ENCODE measurements at places on chromosomes 2 and 18.

- DNase-seq = no peak
These were observed 201.2 kb downstream of the CDCA7 start for GRCh38 chr2:173555833-173556232.

DNA sequence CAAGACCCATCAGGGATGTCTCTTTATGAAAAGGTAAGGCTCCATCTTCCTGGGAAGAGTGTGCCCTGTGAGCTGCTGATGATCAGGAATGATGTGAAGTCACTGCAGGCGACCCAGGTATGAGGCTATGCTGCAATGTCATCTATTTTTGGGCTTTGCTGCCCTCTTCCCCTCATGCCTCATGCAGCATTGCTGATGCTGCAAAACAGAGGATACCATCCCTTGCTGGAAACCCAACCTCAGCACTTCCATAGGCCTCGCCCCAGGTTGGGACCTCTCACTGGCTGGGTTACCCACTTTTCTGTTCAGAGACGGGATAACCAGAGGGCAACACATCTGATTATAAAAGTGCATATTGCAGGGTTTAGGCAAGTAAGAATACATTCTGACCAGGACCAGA lies 255.8 kb downstream of the L3MBTL4 start:
- DNase-seq = no peak

DNA sequence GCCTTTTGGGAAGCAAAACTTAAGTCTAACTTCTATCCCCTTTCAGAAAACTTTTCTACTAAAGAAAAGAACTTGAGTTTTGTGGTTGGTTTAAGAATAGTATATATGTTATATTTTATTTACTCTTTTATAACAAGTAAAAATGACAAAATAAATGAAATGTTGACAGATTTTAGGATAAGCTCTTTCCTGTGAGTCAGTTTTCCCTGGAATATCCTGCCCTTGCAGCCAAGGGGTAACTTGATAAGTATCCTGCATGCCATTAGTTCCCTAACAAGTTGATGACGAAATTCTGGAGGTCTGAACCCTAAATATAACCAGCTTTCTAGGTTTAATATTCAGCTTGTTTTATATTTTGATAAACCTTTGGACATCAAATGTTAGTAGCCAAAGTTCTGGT lies 7.3 kb upstream of the HTR2B start:
- no peak for DNase-seq

GRCh38 chr18:48979944-48980890 lies 29.5 kb upstream of the SMAD7 start:
- no peak for DNase-seq

- no peak for DNase-seq
These were observed 250.7 kb downstream of the SATB2 start for GRCh38 chr2:199207011-199207410.

DNA sequence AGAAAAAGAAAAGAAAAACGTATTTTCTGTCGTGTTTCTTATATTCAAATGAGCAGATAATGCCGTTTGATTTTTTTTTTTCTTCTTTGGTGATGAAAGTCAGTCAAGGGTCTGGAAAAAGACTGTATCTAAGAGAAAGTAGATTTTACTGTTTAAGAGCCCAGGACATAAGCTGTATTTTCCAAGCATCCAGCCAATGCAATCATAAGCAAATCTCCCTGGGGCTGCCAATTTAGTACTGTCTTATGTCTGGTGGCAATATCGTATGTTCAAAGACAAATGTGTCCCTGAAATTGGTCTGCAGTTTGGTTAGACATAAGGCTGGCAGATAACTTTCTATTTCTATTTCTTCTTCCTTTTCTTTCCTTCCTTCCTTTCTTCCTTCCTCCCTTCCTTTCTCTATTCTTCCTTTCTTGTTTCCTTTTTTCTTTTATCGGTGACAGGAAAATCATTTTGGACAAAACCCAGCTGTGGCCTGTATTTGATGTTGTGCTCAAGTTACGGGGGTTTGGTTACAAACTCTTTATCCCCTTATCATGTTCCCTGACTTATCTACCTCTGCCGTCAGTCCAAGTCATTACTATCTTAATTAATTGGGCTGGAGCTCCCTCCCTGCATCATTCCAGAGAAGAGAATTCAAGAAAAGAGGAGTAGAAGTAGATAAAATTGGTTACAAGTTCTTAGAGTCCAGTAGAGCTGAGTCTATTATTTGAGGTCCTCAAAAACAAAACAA lies 683.4 kb upstream of the FSHR start:
- no peak for DNase-seq
